Hindlimb muscle (tissue), 1 donor: ENCODE measurements at places on chromosomes 1 and 21. TPM values are rescaled to one million over a fixed set of nuclear protein-coding genes. Genes with fewer than 3 reads are reported as not detected.
A peak's percentile ranks its signal among the peaks of the same experiment; 100 is the strongest.

The CLCA4 gene
- 0.18 TPM for polyA plus RNA-seq

The ZFP69 gene
- polyA plus RNA-seq, result 5.0 TPM

The LCE2C gene
- not detected for polyA plus RNA-seq

The SLC35A3 gene
- polyA plus RNA-seq, result 11.7 TPM

The B3GALT2 gene
- polyA plus RNA-seq, result 13.3 TPM

The NBPF10 gene
- polyA plus RNA-seq, result 1.8 TPM

The SPRR2F gene
- not detected for polyA plus RNA-seq

The CRYBG2 gene
- polyA plus RNA-seq, result 0.40 TPM

- no peak for DNase-seq
Measured at GRCh38 chr1:204367956-204368355, 8.2 kb upstream of the PLEKHA6 start.

- DNase-seq, result no peak
Measured at GRCh38 chr1:169202791-169203665, 96.5 kb downstream of the ATP1B1 start.

DNA sequence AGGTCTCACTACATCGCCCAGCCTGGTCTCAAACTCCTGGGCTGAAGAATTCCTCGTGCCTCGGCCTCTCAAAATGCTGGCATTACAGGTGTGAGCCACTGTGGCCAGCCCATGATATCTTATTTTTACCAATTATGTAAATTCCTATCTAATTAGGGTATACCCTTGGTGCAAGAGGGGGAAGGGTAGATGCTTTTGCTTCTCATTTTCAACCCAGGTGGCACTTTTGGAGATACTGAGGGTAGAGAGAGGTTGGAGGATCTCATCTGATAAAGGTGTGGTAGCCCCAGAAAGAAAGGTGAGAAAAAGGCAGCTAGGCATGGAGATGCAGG is 17.4 kb downstream of the ENSA start:
- DNase-seq, result no peak

- DNase-seq, result no peak
Measured at GRCh38 chr21:29704719-29705118, 235.1 kb downstream of the GRIK1 start.

- DNase-seq, result no peak
Measured at GRCh38 chr1:8170059-8170835, 144.1 kb upstream of the ERRFI1 start.

DNA sequence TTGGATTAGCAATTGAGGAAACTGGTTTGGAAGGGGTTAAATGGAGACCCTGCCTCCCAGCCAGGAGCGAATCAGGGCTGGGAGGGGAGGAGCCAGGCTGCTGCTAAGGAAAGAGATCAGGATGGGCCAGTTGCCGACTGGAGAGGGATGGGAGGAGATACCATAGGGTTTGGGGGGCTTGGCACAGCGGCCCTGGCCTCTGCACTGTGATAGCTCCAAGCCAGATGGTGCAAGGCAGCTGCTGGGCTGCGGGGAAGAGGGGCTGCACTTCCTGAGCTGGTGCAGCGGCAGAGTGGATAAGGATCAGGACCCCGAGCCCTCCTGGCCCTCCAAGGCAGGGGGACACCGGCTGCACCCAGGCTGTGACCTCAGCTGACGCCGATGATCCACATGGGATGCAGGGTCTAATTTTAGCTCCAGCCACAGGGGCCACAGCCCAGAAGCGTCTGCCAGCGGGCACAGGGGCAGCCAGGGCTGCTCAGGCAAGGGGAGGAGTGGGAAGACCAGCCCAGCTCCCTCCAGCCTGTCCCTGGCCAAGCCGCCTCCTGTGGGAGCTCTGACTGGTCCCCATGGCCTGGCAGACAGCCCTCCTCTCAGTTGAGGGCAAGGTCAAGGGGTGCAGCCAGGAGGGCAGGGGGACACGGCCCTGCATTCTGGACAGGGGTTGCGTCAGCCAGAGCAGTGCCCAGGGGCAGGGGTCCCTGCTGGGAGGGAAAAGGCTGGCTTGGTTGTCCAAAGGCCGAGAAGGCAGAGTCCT is at the start of gene EXTL1:
Gene EXTL1, plus strand, starts transcription at position 129 of the 757 bp plus-strand sequence. CDS start 872 bp downstream, outside the sequence.
- DNase-seq, result peak; percentile 76

DNA sequence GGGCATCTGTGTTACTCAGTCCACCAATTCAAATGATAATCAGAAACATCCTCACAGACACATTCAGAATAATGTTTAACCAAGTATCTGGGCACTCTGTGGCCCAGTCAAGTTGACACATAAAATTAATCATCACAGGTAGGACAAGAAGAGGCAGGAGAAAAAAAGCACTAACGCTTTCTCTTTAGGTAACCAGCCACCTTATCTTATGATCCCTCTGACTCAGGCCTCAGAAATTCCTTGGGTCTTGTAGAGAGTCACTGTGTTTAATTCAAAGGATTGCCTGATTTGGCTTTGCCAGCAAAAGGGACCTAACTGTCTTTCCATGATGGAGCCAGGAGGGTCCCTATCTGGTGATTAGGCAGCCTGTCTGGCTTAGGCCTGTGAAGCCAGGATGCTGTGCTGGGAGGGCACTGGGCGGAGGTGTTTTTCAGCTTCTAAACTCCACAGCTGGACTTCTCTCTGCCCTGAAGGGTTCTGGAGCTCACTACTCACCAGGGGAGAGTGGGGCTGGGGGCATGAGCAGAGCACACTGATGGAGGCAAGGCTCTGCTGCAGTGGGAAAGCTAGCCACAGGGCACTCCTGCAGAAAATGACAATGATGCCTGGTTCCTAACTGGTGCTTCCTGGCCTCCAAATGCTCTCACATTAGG is 36.4 kb upstream of the STUM start:
- no peak for DNase-seq

- DNase-seq, result no peak
Measured at GRCh38 chr1:183646776-183647175, 6.3 kb downstream of the APOBEC4 start.

- DNase-seq, result peak; percentile 59
Measured at GRCh38 chr21:36321325-36322082, 1.5 kb downstream of the MORC3 start.

- DNase-seq, result no peak
Measured at GRCh38 chr1:109977225-109977624, 7.3 kb upstream of the AHCYL1 start.

- DNase-seq, result no peak
Measured at GRCh38 chr1:174724219-174724618, 275.5 kb upstream of the CACYBP start.

DNA sequence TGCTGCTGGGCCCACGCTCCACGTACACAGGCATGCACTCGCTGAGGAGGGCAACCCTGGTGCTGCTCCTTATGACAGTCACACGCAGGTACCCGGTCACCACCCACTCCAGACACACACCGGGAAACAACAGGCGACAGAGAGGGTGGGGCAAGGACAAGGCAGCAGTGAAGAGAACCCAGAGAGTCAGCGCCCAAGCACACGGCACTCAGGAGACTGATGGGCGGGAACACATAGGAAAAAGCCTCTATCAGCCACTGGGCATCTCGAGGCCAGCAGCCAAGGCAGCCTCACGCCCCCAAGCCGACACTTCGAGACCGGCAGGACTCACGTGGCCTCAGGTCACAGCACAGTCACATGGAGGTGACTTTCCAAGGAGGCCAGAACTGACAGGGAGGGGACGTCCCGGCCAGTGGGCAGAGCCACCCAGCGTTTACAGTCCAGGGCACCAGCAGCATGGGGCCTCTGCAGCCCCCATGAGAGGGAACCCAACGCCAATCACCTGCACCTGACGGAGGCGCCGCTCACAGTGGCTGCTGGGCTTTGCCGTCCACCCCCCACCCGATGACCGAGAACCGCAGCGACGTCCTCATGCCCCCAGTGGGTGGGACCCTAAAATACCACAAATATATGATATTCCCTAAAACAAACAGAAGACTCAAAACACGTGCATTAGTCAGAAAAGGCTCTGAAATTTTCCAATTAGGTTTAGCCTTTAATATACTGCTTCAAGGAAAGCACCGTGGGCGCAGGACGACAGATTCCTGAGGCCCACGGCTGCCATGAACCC is 19.7 kb downstream of the PTTG1IP start:
- no peak for DNase-seq

GRCh38 chr21:42616941-42617340 is 36.5 kb upstream of the PDE9A start:
- DNase-seq, result no peak

GRCh38 chr1:94245747-94246438 is 8.5 kb upstream of the ARHGAP29 start:
- no peak for DNase-seq

DNA sequence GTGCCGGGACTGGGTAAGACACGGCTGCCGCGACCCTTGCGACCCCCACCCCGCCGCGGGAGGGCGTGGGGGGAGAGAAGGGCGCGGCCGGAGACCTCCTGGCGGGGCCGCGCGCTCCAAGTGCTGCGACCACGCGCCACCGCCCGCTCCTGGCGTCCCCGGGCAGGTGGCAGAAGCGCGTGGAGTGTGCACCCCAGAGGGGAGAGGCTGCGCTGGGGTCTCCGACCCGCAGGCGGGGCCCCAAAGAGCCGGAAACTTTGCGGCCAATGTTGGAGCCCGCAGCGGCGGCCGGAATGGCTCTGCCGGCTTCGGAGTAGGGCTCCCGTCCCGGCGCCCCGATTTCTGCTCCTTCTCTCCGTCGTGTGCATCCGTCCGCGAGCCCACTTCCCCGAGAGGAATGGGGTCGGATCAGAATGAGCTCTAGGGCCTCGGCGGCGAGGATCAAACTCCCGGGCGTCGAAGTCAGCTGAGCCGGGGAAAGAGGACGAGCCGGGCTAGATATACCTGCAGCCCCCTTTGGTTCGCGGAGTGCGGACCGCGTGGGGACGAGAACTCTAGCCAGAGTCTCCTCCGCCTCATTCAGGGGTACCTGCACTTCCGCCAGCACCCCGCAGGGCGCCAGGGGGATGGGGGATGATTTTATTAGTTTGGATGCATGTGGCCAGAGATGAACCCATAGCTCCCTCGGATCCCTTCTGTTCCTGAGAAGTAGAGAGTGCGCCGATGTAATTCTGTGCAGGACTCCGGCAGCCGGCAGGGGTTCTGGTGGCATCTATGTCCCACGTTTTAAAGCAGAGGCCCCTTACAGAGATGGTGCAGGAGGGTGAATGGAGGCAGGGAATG is 751 bp downstream of the STUM start:
- no peak for DNase-seq

DNA sequence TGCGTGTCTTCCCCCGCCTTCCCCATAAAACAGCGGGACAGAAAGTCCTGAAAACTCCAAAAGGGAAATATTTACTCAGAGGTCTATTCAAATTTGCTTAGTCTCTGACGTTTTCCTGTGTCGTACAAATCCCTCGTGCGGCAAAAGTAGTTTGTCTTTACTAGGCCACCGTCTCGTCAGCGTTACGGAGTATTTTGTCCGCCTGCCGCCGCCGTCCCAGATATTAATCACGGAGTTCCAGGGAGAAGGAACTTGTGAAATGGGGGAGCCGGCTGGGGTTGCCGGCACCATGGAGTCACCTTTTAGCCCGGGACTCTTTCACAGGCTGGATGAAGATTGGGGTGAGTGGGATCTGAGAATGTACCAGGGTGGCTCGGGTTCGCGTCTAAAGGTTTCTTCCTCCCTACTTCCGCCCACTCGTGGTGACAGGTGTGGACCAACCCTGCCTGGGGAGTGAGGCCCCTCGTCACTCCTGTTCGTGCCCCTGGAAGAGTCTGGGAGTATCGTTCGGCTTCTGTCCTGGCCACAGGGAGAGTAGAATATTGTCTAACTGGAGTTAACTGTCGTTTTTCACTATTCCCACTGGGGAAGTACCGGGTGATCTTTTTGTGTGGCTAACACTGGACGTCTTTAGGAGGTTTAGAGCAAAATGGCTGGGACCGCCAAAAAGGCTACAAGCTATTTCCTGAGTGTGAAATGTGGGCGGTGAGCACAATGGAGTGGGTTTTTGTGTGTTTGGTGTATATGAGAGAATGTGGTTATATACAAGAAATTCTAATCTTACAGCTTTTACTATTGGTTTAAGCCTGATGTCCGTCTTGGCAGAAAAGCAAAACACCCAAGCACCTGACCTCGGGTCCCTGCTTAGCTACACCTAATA is at the start of gene ATF6:
Gene ATF6, plus strand, starts transcription at position 219 of the 880 bp plus-strand sequence. Its CDS starts 41 bp downstream, at position 260.
- DNase-seq, result peak; percentile 92

- DNase-seq, result no peak
Measured at GRCh38 chr1:236288620-236288976, 6.8 kb upstream of the ERO1B start.

- no peak for DNase-seq
Measured at GRCh38 chr1:35560256-35561225, 2.9 kb downstream of the NCDN start.

GRCh38 chr1:29415156-29415830 is 179.0 kb downstream of the PTPRU start:
- no peak for DNase-seq

DNA sequence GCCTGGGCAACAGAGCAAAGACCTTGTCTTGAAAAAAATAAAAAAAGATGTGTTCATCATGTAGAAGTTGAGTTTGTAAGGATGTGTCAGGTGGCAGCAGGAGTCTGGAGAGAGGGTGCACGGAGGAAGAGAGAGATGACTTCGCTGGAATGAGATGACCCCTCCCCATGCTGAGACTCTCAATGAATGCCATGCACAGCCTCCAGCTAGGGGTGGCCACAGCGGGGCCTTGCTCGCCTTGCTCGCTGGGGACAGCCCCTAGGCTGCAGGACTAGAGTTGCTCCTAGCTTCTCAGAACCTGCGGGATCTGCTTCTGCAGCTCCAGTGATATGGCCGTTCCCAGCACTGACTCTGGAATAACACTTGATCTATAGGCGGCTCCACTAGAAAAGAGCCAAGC is 6.6 kb upstream of the C2CD2 start:
- DNase-seq, result no peak

GRCh38 chr1:101905283-101905835 is 91.4 kb downstream of the OLFM3 start:
- no peak for DNase-seq

- DNase-seq, result no peak
Measured at GRCh38 chr1:204258213-204259115, 44.7 kb upstream of the GOLT1A start.

- DNase-seq, result no peak
Measured at GRCh38 chr1:8097908-8098307, 71.8 kb upstream of the ERRFI1 start.

DNA sequence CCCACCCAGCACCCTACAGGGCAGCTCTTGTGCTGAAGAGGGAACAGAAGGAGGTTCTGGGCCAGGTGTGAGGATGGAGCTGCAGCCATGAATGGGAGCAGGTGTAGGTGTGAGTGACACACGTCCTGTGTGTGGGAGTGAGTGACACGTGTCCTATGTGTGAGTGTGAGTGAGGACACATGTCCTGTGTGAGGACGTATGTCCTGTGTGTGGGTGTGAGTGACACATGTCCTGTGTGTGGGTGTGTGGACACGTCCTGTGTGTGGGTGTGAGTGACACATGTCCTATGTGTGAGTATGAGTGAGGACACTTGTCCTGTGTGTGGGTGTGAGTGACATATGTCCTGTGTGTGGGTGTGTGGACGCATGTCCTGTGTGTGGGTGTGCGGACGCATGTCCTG is 26.4 kb downstream of the MEGF6 start:
- no peak for DNase-seq

GRCh38 chr1:242774256-242774655 is 249.8 kb upstream of the PLD5 start:
- no peak for DNase-seq

DNA sequence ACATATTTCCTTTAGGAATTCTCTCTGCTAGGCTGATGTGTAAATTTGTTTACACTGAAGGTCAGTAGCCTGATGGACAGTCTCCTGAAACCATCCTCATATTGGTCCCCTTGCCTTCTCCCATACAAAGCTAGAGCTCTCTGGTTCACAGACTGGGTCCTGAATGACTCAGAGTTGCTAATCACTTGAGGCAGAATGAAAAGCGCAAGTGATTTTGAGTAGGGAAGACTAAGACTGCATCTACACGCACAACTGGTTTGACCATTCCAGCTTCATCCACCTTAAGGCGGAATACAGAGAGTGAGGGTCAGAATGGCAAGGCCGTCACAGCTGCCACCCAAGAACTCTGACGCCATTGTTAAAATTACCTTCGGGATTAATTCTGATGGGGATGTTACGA is 70.2 kb upstream of the KIF26B start:
- no peak for DNase-seq

- DNase-seq, result no peak
Measured at GRCh38 chr1:233107130-233107660, 156.8 kb downstream of the NTPCR start.
